ENCODE measurements at places on chromosomes 2 and 18.

DNA sequence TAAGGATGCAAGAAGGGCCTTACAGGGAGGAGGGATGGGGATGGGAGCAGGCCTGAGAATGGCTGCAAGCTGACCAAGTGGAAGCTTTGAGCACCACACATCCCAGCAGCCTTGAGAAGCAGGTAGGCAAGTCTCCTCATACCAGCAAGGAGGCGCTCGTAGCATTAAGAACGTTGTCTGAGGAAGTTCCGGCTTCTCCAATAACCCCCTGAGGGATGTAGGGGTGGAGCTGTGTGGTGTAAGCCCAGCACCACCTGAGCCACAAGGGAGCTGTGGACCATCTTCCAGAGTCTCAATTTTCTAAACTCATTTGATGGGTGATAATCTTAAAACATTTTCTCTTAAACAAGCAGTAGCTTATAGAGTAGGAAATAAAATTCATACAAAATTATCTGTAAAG lies 50.6 kb downstream of the ST3GAL5 start:
- no peak for DNase-seq

DNA sequence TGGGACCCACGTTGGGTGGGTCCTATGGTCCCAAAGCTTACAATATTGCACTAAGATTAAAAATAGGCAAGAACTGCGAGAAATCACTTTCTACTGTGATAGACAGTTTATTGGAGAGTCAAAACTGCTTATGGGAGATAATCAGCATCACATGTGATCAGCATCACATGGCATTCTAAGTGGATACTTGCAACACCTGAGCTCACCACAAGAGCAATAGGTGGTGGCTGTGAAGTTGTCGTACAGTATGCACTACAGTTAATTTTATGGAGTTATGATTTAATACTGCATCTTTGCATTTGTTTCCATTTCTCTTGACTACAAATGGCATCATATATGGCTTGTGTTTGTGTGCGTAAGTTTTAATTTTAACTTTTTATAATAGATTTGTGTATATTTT lies 11.6 kb downstream of the PNO1 start:
- no peak for DNase-seq

DNA sequence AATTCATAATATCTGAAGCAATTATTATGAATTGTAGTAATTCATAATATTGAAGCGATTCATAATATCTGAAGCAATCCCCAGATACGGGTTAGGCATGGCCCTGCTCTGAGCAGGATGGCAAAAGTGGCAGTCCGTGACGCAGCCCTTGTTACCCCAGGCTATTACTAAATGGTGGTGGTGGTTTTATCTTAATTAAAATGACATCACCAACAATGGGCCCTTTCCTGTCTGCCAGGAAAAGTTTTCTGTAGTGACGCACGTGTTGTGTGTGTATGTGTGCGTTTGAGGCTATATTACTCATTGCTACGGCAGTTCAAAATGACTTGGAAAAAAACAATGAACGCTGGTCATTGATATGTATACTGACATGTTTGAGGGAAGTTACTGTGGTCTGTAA lies 10.6 kb upstream of the MOCOS start:
- DNase-seq, result no peak

DNA sequence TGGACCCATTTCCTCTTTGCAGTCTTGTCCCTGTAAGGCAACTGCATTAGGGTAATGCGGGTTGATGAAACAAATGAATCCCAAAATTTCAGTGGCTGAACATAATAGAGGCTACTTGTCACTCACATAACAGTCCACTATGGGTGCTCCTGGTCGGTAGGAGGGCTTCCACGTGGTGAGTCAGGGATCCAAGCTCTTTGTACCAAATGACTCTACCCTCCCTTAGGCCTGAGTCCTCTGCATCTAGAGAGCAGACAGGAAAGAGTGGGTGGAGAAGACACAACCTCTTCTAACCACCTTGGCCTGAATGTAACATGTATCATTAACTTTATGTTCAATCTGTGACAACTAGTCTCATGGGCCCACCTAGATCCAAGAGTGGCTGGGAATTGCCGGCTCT lies 86.2 kb upstream of the HAAO start:
- no peak for DNase-seq

- DNase-seq, result peak; percentile 59
Observed at GRCh38 chr2:232901736-232902578, 31.9 kb downstream of the SNORC start.

GRCh38 chr2:210584834-210585233 lies 28.4 kb downstream of the CPS1 start:
- no peak for DNase-seq

DNA sequence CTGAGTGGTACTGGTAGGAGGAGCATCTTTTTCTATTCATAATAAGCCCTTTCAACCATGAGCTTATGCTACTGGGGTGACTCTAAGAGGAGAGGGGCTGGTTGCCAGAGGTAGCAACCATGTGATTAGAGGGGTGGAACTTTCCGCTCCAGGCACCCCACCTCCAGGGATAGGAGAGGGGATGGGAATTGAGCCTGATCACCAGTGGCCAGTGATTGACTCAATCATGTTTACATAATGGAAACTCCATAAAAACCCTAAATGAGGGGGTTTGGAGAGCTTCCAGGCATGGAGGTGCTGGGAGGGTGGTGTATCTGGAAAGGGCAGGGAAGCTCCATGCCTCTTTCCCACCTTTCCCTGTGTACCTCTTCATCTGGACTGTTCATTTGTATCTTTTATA lies 46.6 kb upstream of the RHOB start:
- no peak for DNase-seq
